ENCODE measurements at places on chromosomes 13 and 19.
A peak's percentile ranks its signal among the peaks of the same experiment; 100 is the strongest.

GRCh38 chr13:85266331-85266730 lies 532.9 kb downstream of the SLITRK6 start:
- DNase-seq = no peak

DNA sequence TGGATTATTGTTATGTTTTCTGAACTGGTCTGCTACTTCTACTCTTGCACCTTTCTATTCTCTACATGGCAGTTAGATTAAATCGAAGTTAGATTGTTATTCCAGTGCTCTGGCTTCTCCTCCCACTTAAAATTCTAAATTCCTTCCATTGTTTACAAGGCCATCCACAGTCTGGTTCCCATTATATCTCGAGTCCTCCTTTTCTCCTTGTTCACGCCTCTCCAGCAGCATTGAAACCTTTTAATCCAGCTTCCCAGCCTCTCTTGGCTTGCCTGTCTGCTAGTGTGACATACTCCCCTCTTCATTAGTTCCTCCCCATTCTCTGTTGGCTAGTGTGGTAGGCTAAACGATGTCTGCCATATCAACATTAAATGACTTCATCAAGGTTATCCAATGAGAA lies 54.5 kb downstream of the DNAJC15 start:
- no peak for DNase-seq

GRCh38 chr13:96089749-96090239 lies at the start of gene HS6ST3:
HS6ST3 (plus strand) TSS chr13:96090107.
- DNase-seq = no peak

GRCh38 chr13:40385858-40386180 lies 280.6 kb downstream of the FOXO1 start:
- DNase-seq = no peak

GRCh38 chr13:112957295-112957677 lies 11.7 kb upstream of the MCF2L start:
- DNase-seq = no peak

DNA sequence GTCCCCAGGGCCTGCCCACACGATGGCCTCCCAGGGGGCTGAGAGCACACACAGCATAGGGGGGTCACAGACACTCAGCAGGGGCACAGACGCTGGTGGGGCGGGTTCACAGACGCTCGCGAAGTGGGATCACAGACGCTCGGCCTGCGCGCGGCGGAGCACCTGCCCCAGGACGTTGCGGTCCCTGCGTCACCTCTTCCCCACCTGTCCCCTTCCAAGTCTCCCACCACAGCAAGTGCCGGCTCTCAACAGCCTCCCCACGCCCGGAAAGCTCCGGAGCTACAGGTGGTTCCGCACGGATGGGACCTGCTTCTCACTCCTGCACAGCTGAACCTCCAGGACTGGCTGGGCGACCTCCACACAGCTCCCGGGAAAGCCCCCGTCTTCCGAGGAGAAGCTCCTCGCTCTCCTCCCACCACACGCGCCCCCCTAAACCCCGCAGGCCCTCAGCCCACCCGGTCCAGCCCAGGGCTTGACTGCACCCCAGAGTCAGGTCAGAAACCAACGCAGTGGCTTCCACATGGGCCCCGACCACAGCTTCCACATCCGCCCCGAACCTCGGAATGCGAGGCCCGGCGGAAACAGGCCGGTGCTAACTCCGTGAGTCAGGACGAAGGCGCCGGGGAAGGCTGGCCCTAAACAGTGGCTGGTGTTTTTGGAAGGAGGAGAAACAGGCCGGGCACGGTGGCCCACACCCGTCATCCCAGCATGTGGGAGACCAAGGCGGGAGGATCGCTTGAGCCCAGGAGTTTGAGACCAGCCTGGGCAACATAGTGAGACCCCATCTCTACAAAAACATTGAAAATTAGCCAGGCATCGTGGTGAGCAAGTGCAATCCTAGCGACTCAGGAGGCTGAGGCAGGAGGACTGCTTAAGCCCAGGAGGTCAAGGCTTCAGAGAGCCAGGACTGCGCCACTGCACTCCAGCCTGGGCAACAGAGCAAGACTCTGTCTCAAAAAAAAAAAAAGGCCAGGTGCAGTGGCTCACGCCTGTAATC lies 16.5 kb downstream of the BTBD2 start:
- no peak for DNase-seq

- no peak for DNase-seq
These were observed 335.7 kb downstream of the TSHZ3 start for GRCh38 chr19:31013384-31014020.

GRCh38 chr13:41019011-41019487 lies at the start of gene ELF1:
ELF1 (minus strand) TSS chr13:41019316; CDS start chr13:40982054, 37,262 bp downstream.
- no peak for DNase-seq

GRCh38 chr19:33660410-33661124 lies 38.8 kb downstream of the CHST8 start:
- DNase-seq = no peak

GRCh38 chr19:50417111-50418081 lies 1.3 kb upstream of the SPIB start:
- DNase-seq = no peak

GRCh38 chr13:52950436-52950956 lies 78.1 kb upstream of the OLFM4 start:
- no peak for DNase-seq

DNA sequence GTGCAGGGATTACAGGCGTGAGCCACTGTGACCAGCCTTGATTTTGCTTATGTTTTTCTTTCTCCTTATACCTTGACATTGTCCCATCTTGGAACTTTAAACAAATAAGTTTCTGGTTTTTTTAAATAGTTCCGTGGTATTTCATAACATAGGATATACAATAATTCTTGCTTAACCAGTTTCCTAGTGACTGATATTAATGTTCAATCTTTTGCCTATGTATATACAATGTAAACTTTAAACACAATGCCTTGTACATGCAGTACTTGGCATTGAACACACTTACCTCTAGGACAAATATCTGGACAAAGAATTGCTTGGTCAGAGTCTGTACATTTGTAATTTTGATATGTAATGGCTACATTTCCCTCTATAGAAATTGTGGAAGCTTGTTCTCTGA lies 24.4 kb upstream of the SPACA4 start:
- DNase-seq = no peak

- DNase-seq = no peak
These were observed 18.4 kb downstream of the TMEM272 start for GRCh38 chr13:51826606-51827005.

DNA sequence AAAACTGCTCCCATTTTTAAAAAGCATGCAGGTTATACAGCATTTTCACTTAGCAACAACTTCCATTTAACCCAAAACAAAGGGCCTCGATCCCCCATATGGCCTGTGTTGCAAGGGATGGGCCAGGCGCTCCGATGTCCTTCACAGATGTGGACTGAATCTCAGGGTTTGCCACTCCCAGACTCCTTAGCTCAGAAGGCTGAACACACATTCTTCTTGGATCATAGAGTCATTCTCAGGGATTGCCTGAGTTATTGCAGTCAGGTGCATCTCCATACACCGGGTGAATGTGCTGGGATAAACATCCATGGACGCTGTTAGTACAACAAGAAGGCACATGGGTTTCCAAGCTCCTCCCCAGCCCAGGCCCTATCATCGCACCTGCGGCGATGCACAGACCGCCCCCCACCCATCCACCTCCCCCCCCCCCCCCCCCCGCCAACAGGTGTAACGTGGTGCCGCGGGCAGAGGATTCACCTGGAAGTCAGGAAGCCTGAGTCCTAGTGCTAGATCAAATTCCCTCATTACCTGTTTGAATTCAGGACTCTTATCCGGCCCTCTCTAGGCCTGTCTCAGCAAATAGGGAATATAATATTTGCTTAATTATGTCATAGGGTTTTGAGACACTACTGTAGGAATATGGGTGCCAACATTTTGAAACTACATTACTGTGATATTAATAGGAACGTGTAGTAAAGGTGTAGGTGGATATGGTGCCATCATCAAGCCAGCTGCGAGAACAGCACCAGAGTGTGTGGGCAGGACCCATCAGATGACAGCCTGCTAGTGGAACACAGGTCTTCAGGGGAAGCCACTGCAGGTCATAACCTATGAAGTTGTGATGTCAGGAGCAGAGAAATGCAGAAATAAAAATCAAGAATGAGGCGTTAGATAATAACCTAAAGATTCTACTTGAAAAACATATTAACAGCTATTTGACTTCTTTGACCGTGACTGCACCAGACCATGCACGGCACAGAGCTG lies 110.9 kb downstream of the SACS start:
- no peak for DNase-seq

- DNase-seq = no peak
These were observed 1.5 kb downstream of the CERS1 start for GRCh38 chr19:18894254-18895037.

- DNase-seq = no peak
These were observed 498 bp downstream of the PROZ start for GRCh38 chr13:113158946-113159345.

DNA sequence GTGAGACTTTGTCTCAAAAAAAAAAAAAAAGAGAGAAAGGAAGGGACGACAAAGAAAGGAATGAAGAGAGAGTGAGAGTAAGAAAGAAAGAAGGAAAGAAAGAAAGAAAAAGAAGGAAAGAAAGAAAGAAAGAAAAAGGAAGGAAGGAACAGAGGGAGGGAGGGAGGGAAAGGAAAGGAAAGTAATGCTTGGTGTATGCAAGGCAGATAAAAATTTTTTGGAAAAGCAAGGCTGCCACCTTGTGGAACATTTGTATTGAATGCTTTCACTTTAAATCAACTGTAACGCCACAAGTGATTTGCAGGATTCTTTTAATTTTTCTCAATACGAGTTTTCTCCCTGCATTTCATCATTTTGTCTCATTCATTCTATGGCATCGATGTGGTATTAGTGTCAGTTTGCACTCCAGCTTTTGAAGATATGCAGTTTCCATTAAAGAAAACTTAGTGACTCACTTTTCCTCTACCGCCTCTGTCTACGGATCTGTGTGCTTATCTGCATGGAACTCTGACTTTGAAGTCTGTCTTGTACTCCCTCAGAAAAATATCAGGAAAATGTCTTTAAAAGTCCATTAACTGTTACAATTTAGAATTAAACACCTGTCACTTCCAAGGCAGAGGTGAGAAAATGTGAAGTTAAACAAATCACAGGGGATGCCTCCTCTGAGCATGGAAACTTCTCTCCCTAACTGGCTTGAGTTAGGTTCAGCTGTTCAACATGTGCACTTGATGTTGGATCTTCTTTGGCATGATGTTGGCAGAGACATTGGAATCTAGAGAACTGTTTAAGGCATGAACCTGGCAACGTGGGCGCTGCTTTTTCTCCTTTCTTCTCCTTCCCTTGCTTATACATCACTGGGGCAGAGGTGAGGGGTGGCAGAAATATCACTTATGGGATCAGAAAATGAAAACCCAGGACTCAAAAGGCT lies 20.0 kb upstream of the ZDHHC20 start:
- DNase-seq = no peak

DNA sequence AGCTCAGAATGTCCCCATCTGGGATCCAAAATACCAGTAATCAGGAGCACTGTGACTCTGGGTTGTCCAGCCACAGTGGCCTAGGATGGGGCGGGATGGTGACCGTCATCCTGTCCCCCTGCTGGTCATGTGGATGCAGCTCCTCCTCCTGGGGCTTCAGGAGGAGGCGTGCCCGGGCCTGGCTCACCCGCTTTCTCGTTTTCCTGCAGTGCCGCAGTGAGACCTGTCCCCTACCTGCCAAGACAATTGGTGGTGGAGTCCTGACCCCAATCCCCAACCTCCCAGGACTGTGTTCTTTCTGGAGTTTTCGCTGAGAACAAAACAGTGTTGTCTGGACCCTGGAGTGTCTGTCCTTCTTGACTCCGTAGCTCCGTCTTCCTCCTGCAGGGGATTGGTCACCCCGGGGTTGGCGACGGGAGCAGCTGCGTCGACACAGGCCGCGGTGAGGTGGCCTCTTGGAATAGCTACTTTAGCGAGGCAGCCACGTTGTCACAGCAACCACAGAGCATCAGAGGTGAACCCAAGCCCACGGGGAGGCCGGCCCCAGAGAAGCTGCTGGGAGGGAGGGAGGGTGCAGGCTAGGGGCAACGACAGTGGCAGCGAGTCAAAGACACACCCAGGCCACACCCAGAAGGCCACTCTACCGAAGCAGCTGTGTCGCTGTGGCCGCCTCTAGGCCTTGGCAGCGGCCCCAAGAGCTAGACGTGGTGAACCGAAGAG lies 10.2 kb upstream of the EMC10 start:
- DNase-seq = peak; percentile 67

- no peak for DNase-seq
These were observed 45.3 kb downstream of the KLF2 start for GRCh38 chr19:16369664-16370576.

DNA sequence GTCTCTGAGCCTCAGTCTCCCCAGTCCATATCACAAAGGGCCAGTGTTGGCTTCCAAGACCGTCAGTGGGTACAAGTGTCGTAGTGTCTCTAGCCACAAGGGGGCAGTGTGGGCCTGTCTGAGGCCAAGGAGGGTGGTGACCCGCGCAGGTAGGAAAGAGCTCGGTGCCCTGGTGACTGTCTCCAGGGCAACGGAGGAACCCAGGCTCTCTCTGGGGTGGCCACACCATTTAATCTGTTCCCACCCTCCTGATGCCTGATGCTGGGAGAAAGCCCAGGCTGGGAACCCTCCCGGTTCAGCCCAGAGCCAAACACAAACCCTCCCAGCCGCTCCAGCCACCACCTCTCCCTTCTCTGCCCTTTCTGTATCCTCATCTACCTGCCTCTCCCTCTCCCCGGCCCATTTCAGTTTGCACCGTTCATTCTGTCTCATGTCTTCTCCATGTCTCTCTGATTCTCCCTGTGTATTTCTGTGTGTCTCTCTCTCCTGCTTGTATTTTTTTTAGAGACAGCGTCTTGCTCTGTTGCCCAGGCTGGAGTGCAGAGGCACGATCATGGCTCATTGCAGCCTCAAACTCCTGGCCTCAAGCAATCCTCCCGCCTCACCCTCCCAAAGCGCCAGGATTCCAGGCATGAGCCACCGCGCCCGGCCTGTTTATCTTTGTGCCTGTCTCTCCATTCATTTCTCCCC lies 17.5 kb upstream of the MEIS3 start:
- DNase-seq = peak; percentile 87

DNA sequence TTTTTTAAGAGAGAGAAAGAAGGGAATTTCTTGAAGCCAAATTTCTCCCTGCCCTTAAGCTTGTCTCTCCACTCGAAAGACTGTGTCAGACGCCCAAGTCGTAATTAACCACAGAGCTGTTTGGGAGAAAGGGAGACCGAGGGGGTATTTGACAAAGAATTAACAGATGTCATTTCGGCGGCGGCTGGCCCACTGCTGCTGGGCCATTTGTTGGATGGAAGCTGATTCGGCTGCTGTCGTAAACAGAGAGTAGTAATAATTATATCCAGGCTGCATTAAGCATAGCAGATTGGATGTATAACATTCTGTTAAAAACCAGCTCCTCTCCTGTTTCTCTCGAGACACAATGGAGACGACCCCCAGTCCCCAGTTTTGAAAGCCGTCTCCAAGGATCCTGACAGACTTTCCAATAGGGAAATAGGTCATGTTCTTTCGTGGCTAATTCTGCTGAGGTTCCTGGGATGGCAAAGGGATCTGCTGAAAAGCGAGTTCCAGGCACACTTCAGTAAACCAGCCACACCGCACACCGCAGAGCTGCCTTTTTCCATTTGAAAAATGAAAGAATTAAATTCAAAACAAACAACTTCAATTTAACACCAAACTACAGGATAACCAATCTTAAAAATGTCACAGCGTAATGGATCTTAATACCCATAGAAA lies 71.5 kb downstream of the KCTD15 start:
- DNase-seq = no peak

- DNase-seq = no peak
These were observed 113.3 kb downstream of the LMO7 start for GRCh38 chr13:75749407-75749806.

Data from HuH-7 (cell line).